ENCODE measurements at places on chromosomes 6 and 20. TPM values are rescaled to one million over a fixed set of nuclear protein-coding genes. Genes with fewer than 3 reads are reported as not detected.

DNA sequence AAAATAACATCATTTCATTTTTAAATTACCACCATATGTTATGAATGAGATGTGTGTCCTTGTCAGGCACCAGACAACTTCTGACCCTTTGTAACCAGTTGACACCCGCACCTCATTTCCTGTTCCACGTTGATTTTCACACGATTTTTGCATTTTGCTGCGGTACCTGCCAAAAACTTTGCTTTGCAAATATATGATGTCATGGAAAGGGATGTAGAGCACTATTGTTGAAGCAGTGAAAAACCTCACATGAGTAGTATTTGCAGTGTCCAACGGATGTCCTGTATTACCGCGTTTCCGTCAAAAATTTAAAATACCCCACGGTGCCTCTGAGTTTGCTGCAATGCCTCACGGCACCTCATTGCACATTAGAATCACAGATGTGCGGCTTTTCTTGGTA lies 115.6 kb downstream of the MTHFD1L start:
- peaks cover 18% of the 10 kb centered on the region for H3K36me3 ChIP-seq
- DNase-seq = no peak
- H3K4me3 ChIP-seq = no peak overlapping the region
- H3K4me1 ChIP-seq = no peaks in the 10 kb centered on the region

The SLC4A11 gene
- total RNA-seq = 1.6 TPM

DNA sequence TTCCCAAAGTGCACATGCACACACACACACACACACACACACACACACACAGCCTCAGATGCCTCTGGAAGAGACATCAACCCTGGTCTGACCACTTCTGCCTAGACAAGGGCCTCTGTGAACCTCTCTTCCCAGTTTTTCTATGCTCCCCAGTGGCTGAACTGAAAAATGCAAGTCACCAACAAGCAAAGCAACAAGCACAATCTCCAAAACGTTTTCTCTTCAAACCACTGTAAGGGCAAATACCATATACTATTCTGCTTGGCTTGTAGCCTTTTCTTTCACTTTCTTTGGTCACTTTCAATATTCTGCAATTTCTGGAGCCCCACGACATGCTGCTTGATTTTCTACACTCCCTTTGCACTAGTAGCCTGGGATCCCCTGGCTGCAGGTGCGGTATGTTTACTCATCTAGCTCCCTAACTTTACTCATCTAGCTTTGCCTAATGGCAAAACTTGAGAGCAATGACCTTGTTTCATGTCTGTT lies 121.4 kb upstream of the DST start:
- H3K4me1 ChIP-seq = no peaks in the 10 kb centered on the region
- DNase-seq = no peak
- no peak overlapping the region for H3K27ac ChIP-seq
- no peaks in the 10 kb centered on the region for H3K36me3 ChIP-seq
- no peak overlapping the region for H3K4me3 ChIP-seq

GRCh38 chr6:80478030-80478429 lies 371.6 kb downstream of the BCKDHB start:
- no peak overlapping the region for H3K4me3 ChIP-seq
- no peak for DNase-seq
- H3K27ac ChIP-seq = no peak overlapping the region
- no peaks in the 10 kb centered on the region for H3K36me3 ChIP-seq

DNA sequence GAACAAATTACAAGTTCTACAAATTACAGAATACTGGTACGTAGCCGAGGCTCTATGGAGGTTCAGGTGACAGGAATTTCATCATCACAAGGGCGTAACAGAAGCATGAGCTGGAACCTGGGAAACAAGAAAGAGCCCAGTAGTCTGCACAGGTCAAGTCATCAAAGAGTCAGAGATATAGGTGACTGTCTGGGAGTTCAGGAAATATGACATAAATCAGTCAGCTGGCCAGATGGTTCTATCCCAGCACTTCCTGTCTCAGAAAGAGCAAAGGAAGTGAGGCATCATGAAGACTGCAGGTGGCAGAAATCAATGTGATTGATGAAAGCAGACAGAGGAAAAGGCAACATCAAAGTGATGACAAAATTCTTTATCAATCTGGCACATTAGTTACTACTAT lies 23.3 kb downstream of the MYCT1 start:
- DNase-seq = no peak
- H3K27me3 ChIP-seq = no peaks in the 10 kb centered on the region
- no peak overlapping the region for H3K27ac ChIP-seq
- no peaks in the 10 kb centered on the region for H3K36me3 ChIP-seq

The SULF2 gene
- 0.70 TPM for total RNA-seq

DNA sequence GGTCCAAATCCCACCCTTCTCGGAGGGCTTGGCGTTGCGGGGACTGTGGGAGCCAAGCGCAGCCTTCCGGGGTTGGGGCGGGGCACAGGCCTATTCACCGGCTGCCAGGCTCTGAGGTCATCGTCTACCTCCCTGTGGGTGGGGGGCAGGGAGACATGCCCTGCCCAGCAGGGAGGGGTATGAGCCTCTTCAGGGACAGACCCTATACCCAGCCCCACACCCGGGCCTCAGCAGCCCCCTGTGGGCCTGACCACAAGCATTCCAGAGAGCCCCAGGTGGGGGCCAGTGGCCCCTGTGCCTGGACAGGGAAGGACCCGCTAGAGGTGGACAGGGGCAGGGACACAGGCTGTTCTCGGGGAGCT lies 11.6 kb downstream of the LAMA5 start:
- DNase-seq = no peak
- no peak overlapping the region for H3K27ac ChIP-seq
- H3K4me1 ChIP-seq = no peaks in the 10 kb centered on the region
- no peaks in the 10 kb centered on the region for H3K27me3 ChIP-seq
- H3K4me3 ChIP-seq = no peak overlapping the region

DNA sequence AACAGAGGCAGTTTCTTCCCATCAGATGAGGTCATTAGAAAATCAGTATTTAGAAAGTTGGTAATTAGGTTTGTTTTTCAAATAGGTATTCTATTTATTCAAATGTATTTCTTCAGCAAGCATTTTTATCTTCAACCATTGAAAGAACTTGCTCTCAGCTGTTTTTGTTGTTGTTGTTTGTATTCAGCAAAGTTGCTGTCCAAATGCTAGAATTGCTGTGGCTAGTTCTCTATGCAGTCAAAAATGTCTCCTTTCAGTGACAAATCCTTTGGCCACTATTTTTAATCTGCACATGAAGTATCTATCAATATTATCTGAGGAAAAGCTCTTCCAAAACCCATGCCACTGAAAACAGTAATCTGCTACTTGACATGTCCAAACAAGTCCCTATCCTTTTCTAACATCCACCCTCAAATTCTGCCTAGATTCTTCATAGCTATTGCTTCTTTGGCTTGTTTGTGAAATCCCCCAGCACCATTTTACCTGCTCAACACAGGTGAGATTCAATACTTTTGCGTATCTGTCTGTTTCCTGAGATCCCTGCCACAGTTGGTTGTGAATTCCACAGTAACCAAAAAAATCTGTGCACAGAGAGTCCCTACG lies 1005.4 kb downstream of the GRIK2 start:
- no peaks in the 10 kb centered on the region for H3K4me1 ChIP-seq
- H3K27ac ChIP-seq = no peak overlapping the region
- no peaks in the 10 kb centered on the region for H3K36me3 ChIP-seq
- no peaks in the 10 kb centered on the region for H3K27me3 ChIP-seq
- H3K4me3 ChIP-seq = no peak overlapping the region

The SMLR1 gene
- total RNA-seq = not detected

DNA sequence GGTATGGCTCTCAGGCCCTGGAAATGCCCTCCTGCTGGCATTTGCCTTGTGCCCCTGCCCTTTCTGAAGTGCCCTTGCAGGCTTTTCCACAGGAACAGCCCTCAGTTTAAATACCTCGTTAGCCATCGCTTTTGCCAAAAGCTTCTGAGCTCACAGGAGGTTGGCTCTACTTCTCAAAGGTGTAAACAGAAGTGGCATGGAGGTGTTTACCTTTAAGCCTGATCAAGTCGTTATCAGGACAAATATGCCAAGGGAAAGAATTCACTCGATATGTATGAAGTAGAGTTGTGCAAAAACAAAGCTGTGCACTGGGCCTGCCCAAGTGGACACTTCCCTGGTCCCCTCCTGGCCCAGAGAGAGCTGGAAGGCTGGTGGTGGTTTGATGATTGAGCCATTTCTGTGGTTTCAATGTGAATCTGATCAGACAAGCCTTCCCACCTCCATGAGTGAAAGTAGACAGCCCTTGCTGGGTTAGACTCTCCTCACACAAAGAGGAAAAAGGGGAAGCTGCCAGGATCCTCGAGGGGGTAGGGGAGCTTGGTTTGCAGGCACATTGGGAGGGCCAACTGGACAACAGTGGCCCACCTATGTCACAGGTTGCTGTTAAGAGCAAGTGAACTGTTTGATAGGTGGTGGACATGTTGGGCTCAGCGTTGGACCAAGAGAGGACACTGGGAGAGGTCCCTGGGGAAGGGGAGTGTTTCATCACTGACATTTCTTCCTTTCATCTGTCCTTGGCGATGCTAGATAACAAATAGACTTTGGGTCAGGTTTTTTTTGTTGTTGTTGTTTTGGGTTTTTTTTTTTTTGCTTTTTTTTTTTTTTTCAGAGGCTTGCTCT lies 98.7 kb downstream of the ZDHHC14 start:
- peaks cover 13% of the 10 kb centered on the region for H3K36me3 ChIP-seq
- no peak for DNase-seq
- H3K4me3 ChIP-seq = no peak overlapping the region

DNA sequence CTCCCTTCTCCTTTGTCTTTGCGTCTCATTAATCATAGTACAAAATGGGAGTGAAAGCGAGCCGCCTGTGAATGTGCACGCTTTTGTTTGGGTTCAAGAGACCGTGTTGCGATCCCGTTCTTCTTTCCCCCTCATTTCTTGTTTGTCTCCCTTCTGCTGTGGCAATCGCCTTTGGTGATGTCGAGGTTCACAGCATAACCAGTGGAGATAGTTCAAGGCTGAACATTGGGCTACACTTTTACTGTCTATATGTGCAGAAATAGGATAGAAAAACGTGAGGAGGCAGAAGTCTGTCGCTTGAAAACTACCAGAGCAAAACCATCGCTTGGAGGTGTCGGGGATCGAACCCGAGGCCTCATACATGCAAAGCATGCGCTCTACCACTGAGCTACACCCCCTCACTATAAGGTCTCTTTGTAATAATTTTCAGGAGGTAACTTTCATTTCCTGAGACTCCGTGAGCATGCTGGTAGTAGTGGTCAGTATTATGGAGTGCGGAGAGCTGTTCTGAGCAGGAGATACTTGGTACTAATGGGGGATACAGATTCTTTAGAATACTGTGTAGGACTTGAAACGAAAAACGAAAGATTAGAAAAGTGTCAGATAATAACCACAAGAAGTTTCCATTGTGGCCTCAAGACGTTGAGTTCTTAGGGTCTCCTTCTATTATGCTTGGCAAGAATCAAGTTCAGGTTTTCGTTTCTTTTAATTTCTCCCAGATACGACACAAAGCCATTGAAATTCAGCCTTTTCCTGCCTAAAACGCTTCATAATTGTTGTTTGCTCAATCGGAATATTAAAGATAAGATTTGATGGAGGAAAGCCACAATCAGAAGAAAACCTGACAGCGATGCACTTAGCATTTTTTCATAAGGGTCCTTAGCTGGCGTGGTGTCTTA lies 106.6 kb downstream of the TRIM27 start:
- peaks cover 9% of the 10 kb centered on the region for H3K36me3 ChIP-seq
- peak overlapping the region; percentile 16 for H3K4me3 ChIP-seq
- DNase-seq = no peak
- H3K27me3 ChIP-seq = peaks cover 67% of the 10 kb centered on the region
- H3K27ac ChIP-seq = no peak overlapping the region

GRCh38 chr6:125930765-125931418 lies 25.7 kb upstream of the HINT3 start:
- DNase-seq = no peak
- H3K27ac ChIP-seq = no peak overlapping the region
- no peak overlapping the region for H3K4me3 ChIP-seq
- H3K36me3 ChIP-seq = peaks cover 42% of the 10 kb centered on the region
- H3K27me3 ChIP-seq = peaks cover 3% of the 10 kb centered on the region

The WFDC5 gene
- total RNA-seq = not detected

DNA sequence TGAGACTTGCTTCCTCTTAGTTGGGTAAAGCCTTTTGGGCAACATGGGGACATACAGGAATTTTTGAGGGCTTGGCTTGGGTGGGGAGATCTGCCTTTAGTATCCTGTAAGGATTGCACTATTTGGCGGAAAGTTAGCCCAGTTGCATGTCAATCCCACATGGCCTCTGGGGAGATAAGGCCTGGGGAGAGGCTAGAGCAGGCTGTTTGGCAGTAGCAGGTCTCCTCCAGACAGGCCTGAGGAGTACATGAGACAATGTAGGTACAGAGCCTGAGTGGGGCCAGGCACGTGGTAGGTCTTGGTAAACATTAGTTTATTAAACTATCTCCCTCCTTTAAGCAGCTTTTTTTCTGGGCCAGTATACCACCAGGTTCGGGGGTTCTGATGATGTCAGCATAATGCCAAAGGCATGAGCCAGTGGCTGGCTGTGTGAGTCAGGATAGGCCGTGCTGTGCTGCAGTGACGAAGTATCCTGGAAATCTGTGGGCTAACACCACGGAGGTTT lies 147.9 kb downstream of the VEGFA start:
- H3K4me1 ChIP-seq = no peaks in the 10 kb centered on the region
- no peak overlapping the region for H3K4me3 ChIP-seq
- DNase-seq = no peak
- peaks cover 13% of the 10 kb centered on the region for H3K27me3 ChIP-seq
